ENCODE measurements at places on chromosomes 3 and 15.

DNA sequence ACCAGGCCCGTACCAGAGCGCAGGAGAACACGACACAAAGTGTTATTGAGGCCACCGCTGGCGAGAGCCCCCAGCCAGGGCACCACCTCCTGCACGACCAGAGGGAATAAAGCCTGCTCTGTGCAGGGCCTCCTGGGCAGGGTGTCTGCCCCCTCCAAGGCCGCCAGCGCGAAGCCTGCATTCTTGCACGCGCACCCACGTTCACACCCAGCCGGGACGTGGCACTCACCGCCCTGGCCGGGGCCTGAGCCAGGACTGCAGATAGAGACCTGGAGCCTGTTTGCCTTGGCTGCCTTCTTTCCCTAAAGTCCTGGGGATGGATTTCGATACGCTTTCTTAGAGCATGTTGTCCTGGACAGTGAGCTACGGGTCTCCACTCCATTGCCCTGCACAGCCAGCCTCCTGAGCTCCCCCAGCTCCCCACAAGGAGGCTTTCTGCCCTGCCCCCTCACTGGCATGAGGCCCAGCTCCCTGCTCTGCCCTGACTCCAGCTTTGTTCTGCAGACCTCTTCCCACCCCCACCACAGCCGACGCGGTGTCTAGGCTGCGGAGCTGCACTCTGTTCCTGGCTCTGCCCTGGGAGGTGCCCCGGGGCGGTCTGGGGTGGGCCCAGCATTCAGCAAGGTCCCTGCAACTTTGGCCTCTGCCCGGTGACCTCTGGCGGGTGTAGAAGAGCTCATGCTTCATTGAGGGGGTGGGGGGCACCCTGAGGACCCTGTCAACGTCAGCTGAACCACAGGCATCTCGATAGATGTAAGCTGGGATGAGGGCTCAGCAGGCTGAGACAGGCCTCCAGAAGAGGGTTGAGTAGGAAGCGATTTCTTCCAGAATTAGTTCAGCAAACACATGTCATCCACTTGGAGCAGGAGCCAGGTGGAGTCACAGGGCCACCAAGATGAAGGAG, 145.0 kb downstream of the LRRK1 start:
- no peak for DNase-seq

- no peak for DNase-seq
These were observed 20.8 kb downstream of the VGLL4 start for GRCh38 chr3:11622586-11623550.

DNA sequence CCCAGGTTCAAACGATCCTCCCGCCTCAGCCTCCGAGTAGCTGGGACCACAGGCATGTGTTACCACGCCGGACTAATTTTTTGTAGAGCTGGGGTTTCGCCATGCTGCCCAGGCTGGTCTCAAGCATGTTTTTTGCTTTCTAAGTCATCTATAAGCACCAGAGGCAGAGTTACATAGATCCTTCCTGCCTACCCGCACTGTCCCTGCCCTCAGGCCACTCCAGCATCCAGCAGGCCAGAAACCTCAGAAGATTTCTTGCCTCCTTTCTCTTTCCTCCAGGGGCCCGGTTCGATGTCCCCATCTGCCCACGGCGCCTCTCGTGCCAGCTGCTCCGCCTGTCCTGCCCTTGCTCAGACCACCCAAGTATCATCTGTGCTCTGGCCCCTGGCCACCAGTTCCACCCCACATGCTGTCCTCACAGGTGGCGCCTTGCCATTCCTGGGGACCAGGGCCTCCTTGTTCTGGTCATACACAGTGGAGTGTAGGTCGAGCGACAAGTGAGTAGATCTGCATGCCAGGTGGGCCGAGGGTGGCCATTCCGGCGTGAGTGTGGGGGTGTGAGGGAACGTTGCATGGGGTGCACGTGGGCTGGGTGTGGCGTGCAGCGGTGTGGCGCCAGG, 27.3 kb downstream of the KLHDC8B start:
- no peak for DNase-seq

DNA sequence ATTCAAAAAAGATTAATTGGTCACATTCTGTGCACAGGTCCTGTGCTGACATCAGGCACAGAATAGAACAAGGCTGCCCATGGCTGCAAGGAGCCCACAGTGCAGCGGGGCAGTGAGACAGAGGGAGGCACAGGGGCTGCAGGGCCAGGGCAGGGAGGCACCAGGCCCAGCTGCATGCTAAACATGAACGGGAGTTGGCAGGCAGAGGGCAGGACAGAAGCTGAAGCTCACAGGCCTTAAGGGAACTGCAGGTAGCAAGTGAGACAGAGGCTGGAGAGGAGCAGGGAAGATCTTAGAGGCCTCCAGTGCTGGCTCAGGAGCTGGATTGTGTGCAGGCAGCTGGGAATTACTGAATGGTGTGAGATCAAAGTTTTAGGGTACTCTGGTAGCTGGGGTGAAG, 26.2 kb downstream of the IDH3A start:
- no peak for DNase-seq

- no peak for DNase-seq
These were observed 128.2 kb upstream of the OSTN start for GRCh38 chr3:191070762-191071403.

GRCh38 chr3:107062787-107063186, 314.5 kb upstream of the CCDC54 start:
- DNase-seq = no peak

DNA sequence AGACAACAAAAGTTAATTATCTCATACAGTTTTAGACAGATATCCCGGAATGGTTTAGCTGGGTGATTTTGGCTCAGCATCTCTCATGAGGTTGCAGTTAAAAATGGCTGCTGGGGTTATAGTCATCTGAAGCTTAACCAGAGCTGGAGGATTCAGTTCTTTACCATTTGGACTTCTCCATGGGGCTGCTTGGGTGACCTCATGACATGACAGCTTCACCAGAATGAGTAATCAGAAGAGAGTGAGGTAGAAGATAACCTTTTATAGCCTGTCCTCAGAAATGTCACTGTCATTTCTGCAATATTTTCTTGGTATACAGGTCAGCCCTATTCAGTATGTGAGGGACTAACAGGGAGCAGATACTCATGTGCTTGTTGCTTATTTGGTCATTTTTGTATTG, 30.9 kb downstream of the TFG start:
- no peak for DNase-seq

DNA sequence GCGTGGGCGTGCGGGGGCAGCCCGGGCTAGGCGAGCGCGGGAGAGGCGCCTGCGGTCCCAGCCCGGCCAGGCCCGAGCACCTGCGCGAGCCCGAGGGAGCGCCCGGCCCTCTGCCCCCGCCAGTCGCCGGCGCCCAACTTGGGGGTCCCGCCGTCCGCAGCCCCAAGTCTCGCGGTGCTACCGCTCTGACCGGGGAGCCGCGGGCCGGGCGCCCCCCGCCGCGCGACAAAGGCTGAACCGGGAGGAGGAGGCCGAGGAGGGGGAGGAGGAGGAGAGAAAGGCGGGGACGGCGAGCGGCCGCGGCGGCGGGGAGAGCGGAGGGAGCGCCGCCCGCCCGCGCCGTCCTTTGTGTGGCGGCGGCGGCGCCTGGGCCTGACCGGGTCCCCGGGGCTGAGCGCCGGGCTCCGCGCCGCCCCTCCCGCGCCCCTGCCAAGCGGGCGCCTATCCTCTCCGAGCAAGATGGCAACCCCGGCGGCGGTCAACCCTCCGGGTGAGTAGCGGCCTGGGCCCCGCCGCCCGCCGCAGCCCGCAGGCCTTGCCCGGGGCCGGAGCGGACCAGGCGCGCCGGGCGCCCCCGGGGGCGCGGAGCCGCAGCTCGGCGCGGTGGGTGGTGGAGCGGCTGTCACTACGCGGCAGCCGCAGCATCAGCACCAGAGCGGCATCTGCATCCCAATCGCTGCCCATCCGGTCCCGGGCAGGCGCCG, at the start of gene ARNT2:
Gene ARNT2, plus strand, starts transcription at position 326 of the 704 bp plus-strand sequence. Its CDS starts 134 bp downstream, at position 460.
- DNase-seq = no peak

GRCh38 chr15:76576523-76577279, 240.1 kb downstream of the ISL2 start:
- no peak for DNase-seq

GRCh38 chr15:85289677-85290365, 90.6 kb upstream of the AKAP13 start:
- DNase-seq = no peak

GRCh38 chr15:67928666-67929065, 88.8 kb upstream of the RNU6-1 start:
- DNase-seq = no peak

GRCh38 chr3:195895861-195896360, 12.4 kb downstream of the TNK2 start:
- DNase-seq = no peak

DNA sequence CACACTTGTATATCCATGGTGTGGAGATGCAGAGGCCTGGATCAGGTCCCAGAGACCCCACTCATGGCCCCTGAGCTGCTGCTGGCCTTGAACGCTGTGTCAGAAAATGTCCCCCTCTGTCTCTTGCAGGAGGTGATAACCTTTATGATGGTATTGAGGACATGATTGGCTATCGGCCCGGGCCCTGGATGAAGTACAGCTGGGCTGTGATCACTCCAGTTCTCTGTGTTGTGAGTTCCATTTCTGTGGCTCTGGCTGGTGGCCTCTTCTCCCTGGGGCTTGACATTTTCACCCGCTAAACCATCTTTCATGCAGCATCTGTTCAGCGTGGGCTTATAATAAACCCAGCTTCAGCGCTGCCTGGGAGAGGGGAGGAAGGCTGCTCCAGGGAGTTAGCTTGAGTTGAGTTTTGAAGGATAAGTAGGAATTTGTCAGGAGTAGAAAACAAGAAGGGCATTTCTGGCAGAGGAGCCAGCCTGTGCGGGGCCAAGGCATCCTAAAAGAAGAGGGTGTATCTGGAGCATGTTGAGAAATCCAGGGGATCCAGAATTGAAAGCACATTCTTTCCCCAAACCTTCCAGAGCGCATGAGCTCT, 61.1 kb downstream of the GRIP2 start:
- DNase-seq = no peak

- no peak for DNase-seq
These were observed 425.2 kb downstream of the OCA2 start for GRCh38 chr15:27673766-27674445.

- DNase-seq = no peak
These were observed 26.0 kb upstream of the CCK start for GRCh38 chr3:42292009-42292408.

- no peak for DNase-seq
These were observed 25.9 kb downstream of the RNF168 start for GRCh38 chr3:196477678-196478077.

DNA sequence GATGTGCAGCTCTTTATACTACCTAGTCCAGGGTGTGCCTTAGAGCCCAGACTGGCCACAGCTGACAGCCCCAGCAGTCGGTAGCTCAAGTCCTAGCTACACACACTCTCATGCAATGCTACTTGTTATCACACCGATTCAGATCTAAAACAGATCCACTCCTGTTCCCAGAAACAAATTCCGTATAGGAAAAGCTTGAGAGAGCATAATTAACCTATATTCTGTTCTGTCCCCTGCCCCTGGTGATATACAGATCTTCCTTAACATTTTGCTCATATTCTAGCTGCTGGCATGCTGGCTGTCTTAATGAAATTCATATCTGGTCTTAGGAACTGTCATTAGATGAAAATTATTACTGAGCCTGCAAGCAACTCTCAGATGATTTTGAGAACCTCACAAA, 204.3 kb downstream of the SOX2 start:
- no peak for DNase-seq

DNA sequence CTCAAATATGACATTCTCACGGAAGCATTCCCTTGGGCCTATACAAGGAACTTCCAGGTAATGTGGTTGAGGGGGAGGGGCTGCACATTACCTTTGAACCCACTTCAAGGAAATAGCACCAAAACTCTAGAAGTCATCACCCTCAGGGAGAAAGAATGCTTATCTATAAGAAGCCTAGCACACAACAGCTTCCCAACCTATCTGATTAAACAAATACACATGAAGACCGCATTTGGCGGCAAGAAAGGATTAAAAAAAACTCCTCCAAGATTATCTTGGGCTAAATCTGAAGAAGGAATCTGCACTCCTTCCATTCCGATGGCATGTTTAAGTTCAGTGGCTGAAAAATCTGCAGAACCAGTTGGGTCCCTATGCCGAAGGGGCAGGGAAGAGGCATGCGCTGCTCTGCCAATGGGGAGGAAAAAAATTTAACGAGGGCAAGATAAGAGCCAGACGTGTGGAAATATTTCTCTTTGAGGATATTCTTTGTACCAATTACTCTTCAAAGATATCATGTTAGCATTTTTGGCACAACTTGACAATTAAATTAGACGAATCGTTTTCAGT, 82.0 kb upstream of the WNT5A start:
- no peak for DNase-seq

DNA sequence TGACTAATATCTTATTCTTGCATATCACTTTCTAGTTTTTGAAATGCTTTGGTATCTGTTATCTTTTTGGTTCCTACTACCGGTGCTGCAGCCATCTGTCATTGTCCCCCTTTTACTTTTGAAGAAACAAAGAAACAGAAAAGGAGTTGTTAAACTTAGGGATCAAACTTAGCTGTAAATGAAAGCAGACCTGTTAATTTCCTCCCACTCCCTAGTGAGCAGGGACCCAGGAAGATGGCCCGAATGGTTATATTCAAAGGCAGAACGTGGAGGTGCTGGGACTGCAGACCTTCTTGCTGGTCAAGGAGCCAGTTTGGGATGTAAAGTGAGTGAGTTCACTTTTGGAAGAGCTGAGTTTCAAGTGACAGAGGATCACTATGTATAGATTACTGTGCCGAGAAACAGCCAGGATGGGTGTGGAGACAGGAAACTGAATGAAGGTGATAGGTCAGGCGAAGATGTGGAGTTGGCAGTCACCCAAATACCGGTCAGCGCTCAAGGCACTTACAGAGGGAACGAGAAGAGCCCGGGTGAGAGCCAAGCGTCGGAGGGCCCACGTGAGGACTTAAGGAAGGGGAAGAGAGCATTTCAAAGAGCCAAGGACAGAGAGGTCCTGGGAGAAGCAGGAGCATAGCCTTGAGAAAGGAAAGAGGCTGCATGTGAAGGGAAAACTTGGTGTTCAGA, 20.1 kb downstream of the KBTBD8 start:
- DNase-seq = no peak

- DNase-seq = no peak
These were observed 988 bp upstream of the NFKBIZ start for GRCh38 chr3:101848326-101848725.

GRCh38 chr15:75666823-75667501, 19.2 kb downstream of the SNX33 start:
- no peak for DNase-seq

- no peak for DNase-seq
These were observed 236.7 kb downstream of the ADAMTS17 start for GRCh38 chr15:100105101-100105500.

GRCh38 chr3:176795891-176796290, 401.4 kb downstream of the TBL1XR1 start:
- peak; percentile 25 for DNase-seq

DNA sequence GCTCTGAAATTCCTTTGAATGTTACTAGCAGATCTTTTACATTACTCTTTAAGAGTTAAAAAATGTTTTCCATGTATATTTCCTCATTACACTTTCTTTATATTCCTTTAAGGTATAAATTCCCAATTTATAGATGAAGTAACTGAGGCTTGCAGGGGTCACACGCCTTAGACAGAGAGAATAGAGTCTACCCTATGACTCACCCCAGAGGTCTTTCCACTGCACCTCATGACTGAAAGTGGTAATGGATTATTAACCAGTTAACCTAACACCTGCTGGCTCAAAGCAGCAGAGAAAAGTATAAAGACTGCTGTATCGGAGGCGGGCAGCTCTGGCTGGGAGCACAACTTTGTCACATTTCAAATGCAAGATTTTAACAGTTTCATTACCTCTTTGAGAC, 37.7 kb downstream of the LDHAL6B start:
- DNase-seq = no peak
